Stimulated activated CD8-positive, alpha-beta memory T cell treated with anti-CD3 and anti-CD28 coated beads, Interleukin-4, amount 100 ng/mL, for 4 hours (primary cell): ENCODE measurements at places on chromosomes 5 and 9.

GRCh38 chr9:19665146-19665863 lies 123.5 kb downstream of the SLC24A2 start:
- DNase-seq: no peak

- no peak for DNase-seq
Observed at GRCh38 chr9:127854184-127854806, at the start of gene ENG. Gene ENG, minus strand, starts transcription at chr9:127854658. Its CDS starts 303 bp downstream, at chr9:127854355.

GRCh38 chr9:123201083-123201482 lies 67.3 kb downstream of the STRBP start:
- DNase-seq: no peak

DNA sequence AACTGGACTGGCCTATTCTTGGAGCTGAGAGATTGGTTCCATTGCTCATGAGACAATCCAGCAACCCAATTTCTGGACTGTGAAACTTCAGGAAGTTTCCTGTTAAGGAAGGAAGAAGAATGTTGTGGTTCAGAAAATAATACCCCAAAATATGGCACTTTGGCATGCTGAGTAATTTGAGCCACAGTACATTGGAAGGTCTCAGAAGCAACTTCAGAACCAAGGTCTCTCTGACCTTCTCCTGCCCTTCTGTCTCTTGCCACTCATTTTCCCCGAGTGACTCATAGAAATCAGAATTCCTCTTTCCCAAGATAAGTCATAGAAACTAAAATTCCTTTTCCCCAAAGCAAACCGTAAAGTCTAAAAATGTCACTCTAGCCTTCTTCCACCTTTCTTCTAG lies 1366.1 kb downstream of the PTPRD start:
- no peak for DNase-seq

- no peak for DNase-seq
Observed at GRCh38 chr5:58116346-58116745, 343.5 kb downstream of the PLK2 start.

DNA sequence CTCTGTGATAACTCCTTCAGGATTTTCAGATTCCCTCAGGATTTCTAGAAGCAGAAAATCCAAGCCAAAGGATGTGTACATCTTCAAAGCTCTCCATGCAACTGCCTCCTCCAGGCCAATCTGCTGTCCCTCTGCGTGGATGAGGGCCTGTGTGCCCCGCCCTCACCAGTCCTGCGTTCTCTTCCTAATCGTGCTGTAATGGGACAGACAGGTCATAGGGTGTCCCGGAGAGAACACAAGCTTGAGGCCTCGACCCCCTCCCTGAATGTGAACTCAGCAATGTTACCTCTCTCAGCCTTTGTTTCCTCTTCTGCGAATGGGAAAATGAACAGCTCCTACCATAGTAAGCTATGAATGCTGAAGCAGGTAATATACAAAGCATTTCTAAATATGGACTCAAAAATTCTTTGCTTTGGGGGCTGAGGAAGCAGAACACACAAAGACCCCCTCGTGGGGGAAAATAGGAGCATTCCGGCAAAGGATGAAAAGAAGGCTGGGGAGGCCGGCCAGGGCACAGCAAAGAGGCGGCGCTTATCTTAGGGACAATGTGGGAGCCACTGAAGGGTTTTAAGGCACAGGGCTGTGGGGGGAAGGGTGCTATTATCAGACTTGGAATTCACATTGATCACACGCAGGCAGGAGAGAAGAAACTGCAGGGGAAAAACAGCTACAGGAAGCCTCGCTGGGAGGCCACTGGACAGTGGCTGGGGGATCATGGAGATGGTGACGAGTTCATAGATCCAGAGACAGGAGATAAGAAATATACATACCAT lies 57.2 kb upstream of the FBXW11 start:
- DNase-seq: no peak
